Activated CD8-positive, alpha-beta T cell treated with anti-CD3 and anti-CD28 coated beads for 36 hours (primary cell): ENCODE measurements at places on chromosomes 1 and 21.
A peak's percentile ranks its signal among the peaks of the same experiment; 100 is the strongest.

DNA sequence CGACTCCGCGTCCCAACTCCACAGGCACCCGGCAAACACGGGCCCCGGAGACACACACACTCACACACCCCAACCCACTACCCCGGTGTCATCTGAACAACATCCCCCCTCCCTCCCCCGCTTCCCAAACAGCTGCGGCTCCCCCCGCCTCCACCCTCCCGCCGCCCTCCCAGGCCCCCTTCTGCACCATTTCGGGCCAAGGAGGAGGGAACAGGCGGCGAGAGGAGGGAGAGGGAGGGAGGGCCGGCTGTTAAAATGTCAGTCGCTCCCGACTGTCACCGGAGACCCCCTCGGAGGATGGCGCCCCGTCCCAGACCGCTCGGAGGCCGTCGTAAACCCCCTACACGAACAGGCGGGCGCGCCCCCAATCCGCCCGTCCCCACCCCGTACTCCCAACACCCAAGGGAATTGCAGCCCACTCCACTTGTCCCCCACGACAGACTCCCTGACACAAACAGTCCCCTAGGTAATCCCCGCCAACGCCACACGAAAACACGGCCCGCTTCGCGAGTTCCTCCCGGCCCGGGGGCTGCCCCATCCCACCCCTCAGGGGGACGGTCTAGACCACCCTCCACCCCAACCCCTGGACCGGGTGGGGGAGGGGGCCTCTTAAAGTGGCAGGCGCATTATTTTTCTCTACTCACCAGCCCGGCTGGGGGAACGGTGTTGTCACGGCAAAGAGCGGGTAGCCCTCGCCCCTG lies 583 bp downstream of the MEF2D start:
- H3K4me1 ChIP-seq = peaks cover 74% of the 10 kb centered on the region
- peaks cover 4% of the 10 kb centered on the region for H3K36me3 ChIP-seq
- peak overlapping the region; percentile 79 for H3K4me3 ChIP-seq
- peak; percentile 65 for DNase-seq
- H3K27ac ChIP-seq = peak overlapping the region; percentile 89

DNA sequence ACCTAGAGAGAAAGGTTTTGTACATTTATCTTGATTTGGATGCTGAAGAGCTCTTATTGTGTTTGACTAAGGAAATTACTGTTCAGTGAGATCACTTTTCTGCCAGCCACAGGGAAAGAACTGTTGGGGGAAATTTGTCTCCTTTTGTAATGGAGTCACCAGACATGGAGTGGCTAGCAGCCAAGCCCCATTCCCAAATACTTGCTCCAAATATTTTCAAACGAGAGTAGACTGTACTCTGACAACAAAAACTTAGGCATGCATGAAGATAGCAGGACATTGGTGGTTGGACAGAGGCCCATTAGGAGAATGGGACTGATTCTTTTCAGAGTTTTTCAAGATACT lies 21.1 kb downstream of the IPO9 start:
- peaks cover 7% of the 10 kb centered on the region for H3K4me1 ChIP-seq
- H3K4me3 ChIP-seq = no peak overlapping the region
- peaks cover 35% of the 10 kb centered on the region for H3K36me3 ChIP-seq
- no peaks in the 10 kb centered on the region for H3K27me3 ChIP-seq
- no peak overlapping the region for H3K27ac ChIP-seq
- DNase-seq = no peak

DNA sequence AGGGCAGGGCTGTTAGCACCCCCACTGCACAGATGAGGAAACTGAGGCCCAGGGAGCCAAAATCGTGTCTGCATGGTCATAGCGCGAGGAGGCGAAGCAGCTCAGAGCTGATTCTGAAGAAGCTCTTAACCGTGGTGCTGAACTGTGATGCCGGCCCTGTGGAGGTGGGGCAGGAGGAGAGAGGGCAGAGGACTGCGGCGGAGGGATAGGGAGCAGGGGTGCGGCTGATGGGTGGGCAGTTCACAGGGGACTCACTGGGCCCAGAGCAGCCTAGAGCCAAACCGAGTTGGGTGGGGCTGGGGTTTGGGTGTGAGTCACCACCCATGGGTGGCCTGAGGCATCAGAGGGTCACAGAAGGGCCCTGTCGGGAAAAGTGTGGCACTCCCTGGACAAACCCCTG lies 74.7 kb downstream of the RAP1GAP start:
- peaks cover 2% of the 10 kb centered on the region for H3K27me3 ChIP-seq
- no peaks in the 10 kb centered on the region for H3K36me3 ChIP-seq
- H3K27ac ChIP-seq = no peak overlapping the region
- H3K4me3 ChIP-seq = no peak overlapping the region
- H3K4me1 ChIP-seq = peaks cover 4% of the 10 kb centered on the region
- DNase-seq = no peak

GRCh38 chr1:190540366-190540765 lies 62.7 kb upstream of the BRINP3 start:
- H3K36me3 ChIP-seq = no peaks in the 10 kb centered on the region
- no peak for DNase-seq
- H3K4me1 ChIP-seq = no peaks in the 10 kb centered on the region
- no peak overlapping the region for H3K4me3 ChIP-seq
- no peak overlapping the region for H3K27ac ChIP-seq
- H3K27me3 ChIP-seq = no peaks in the 10 kb centered on the region

DNA sequence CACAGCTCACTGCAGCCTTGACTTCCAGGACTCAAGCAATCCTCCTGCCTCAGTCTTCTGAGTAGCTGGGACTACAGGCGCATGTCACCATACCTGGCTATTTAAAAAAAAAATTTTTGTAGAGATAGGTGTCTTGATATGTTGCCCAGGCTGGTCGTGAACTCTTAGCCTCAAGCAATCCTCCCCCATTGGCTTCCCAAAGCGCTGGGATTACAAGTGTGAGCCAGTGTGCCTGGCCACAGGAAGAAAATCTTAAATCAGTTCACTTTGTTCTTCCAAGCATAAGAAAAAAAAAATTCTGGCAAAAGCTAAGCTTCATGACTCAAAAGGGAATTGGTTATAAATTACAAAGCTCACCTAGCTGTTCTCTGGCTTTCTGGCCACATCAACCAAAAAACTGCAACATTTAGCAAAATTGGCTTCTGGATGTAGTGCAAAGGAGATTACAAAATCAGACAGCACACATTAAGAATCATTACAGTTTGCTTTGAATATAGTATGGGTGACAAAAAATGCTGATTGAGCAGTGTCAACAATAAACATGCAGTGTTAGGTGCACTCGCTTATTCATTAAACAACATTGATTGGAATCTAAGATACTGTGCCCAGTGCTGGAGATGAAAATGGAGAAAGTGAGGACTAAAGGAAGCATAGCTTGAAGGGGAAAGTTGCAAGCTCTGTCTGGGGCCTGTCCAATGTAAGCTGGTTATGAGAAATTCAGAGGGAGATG lies 76.7 kb downstream of the KCTD3 start:
- H3K27ac ChIP-seq = no peak overlapping the region
- H3K36me3 ChIP-seq = no peaks in the 10 kb centered on the region
- H3K4me1 ChIP-seq = no peaks in the 10 kb centered on the region
- no peaks in the 10 kb centered on the region for H3K27me3 ChIP-seq
- DNase-seq = no peak

GRCh38 chr1:22223176-22223575 lies 80.3 kb upstream of the WNT4 start:
- no peak for DNase-seq
- no peaks in the 10 kb centered on the region for H3K4me1 ChIP-seq
- H3K36me3 ChIP-seq = no peaks in the 10 kb centered on the region
- no peak overlapping the region for H3K4me3 ChIP-seq
- peaks cover 8% of the 10 kb centered on the region for H3K27me3 ChIP-seq
- H3K27ac ChIP-seq = no peak overlapping the region

DNA sequence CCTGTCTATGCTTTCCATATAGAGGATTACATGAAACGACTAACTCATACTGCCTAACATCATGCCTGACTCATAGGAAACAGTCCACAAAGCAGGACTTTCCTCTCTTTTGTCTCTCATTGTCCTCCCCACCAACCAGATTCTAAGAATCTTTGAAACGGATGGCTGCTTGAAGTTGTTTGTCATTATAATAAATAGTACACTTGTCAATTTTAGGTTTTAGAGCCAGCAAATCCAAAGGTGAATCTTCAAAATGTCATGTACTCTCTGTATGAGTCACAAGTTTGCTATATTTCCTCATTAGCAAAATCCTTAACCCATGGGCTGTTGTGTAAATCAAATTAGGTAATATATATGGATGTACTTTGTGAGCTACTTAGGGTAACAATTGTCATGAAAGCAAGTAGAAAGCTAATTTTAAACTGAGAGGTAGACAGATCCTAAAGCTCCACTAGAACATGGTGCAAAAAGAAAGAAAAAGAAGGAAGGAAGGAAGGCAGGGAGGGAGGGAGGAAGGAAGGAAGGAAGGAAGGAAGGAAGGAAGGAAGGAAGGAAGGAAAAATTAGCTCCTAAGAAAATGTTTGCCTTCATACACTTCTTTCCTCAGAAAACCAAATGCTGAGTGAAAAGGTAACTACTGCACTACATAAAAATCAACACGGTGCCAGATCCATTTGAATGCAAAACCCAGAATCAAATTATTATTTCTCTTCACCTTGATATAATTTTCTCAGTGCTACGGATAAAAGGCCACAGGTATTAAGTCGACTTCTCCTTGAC lies 129.5 kb upstream of the PRMT6 start:
- no peak overlapping the region for H3K4me3 ChIP-seq
- no peaks in the 10 kb centered on the region for H3K36me3 ChIP-seq
- no peaks in the 10 kb centered on the region for H3K27me3 ChIP-seq
- H3K27ac ChIP-seq = no peak overlapping the region

- no peaks in the 10 kb centered on the region for H3K4me1 ChIP-seq
- no peaks in the 10 kb centered on the region for H3K27me3 ChIP-seq
- peaks cover 59% of the 10 kb centered on the region for H3K36me3 ChIP-seq
- H3K27ac ChIP-seq = no peak overlapping the region
- H3K4me3 ChIP-seq = no peak overlapping the region
Measured at GRCh38 chr1:212070720-212071302, 35.3 kb downstream of the DTL start.

DNA sequence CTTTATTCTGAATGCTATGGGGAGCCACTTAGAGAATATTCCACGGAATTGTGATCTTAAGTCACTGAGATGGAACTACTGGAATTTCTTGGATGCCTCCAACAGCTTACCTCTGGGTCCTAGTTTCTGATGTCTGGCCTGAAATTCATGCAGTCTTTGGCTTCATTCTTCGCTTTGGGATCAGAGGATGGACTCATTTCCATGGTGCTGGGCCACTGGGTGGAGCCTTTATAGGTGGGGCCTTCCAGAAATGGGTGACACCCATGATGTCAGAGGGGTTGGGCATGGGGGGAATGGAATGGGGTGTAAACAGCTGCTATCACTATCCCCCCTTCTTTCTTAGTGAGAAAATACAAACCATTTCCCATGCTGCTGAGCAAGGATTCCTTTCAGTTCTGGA lies 73.7 kb upstream of the FGGY start:
- no peaks in the 10 kb centered on the region for H3K27me3 ChIP-seq
- no peaks in the 10 kb centered on the region for H3K4me1 ChIP-seq
- no peak overlapping the region for H3K4me3 ChIP-seq
- DNase-seq = no peak
- H3K27ac ChIP-seq = no peak overlapping the region

GRCh38 chr21:38751379-38752050 lies 54.2 kb upstream of the ETS2 start:
- DNase-seq = no peak
- H3K4me3 ChIP-seq = no peak overlapping the region
- H3K27ac ChIP-seq = no peak overlapping the region
- no peaks in the 10 kb centered on the region for H3K36me3 ChIP-seq
- H3K4me1 ChIP-seq = peaks cover 12% of the 10 kb centered on the region

DNA sequence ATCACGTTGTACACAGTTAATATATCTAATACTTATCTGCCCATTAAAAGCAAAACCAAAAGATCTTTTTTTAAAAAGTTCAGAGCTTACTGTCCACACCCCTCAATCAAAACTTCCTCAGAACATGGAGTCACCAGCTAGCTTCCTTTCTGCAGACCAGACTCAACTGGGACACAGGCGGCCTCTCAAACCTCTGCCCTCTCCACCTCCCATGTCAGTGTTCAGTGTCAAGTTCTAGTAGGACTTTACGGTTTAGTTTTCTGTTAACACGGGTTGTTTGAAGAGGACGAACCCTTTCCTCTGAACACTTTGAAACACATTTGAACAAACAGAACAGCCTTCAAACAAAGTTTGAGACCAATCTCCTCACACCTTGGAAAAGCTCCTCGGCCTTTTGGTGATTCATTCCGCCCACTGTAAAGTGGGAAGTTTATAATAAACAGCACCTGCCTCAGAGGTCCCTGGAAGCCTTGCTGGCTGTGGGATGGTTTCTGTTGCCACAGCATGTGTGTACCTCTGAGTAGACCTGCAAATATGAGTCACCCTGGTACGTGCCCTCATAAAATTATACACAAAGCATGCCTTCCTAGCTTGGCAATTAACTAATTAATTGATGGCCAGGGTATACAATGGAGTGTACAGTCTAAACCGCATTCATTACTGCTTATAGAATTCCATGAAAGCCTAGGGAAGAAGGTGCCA lies 48.4 kb upstream of the SIPA1L2 start:
- peaks cover 2% of the 10 kb centered on the region for H3K27me3 ChIP-seq
- no peaks in the 10 kb centered on the region for H3K4me1 ChIP-seq
- no peak overlapping the region for H3K27ac ChIP-seq
- no peak for DNase-seq
- H3K36me3 ChIP-seq = no peaks in the 10 kb centered on the region

DNA sequence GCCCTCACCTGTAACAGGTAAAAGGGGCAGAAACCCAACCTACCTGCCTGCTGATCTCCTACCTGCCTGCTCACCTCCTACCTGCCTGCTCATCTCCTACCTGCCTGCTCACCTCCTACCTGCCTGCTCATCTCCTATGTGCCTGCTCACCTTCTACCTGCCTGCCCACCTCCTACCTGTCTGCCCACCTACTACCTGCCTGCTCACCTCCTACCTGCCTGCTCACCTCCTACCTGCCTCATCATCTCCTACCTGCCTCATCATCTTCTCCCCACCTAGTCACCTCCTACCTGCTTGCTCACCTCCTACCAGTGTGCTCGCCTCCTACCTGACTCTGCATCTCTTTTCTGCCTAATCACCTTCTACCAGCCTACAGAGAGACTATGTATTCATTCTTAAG lies 452.9 kb downstream of the MATN1 start:
- no peaks in the 10 kb centered on the region for H3K4me1 ChIP-seq
- H3K27me3 ChIP-seq = peaks cover 3% of the 10 kb centered on the region
- DNase-seq = no peak
- H3K36me3 ChIP-seq = no peaks in the 10 kb centered on the region
- no peak overlapping the region for H3K27ac ChIP-seq
- no peak overlapping the region for H3K4me3 ChIP-seq

DNA sequence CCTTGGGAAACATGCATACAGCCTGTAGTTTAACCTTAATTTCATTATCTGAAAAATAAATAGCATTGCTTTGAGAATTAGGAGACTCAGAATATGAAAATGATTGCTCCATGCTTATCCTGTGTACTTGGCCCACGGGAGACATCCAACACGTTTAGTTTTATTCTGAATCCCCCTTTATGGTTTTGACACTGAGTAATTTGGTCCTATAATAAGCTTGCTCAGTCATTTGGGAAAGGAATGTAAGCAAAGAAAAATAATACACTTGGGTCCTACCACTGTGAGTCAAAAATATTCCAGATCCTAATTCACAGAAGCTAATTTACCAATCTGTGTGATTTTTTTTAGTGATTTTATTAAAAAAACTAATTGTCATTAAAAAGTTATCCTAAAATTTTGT lies 557.3 kb downstream of the USP25 start:
- H3K27me3 ChIP-seq = no peaks in the 10 kb centered on the region
- no peak overlapping the region for H3K27ac ChIP-seq
- no peaks in the 10 kb centered on the region for H3K4me1 ChIP-seq
- no peak overlapping the region for H3K4me3 ChIP-seq
